Astrocyte (in vitro differentiated cells and primary cell): ENCODE measurements at places on chromosomes 4 and X.
A peak's percentile ranks its signal among the peaks of the same experiment; 100 is the strongest.

GRCh38 chrX:30887721-30888120 is 1.3 kb downstream of the TAB3 start:
- DNase-seq: no peak

GRCh38 chrX:21438792-21439191 is 64.6 kb downstream of the CNKSR2 start:
- DNase-seq: no peak

- no peak for DNase-seq
Observed at GRCh38 chrX:136067966-136068365, 79.4 kb upstream of the FHL1 start.

GRCh38 chr4:76950956-76951671 is 1.6 kb downstream of the SEPTIN11 start:
- DNase-seq: peak; percentile 46

DNA sequence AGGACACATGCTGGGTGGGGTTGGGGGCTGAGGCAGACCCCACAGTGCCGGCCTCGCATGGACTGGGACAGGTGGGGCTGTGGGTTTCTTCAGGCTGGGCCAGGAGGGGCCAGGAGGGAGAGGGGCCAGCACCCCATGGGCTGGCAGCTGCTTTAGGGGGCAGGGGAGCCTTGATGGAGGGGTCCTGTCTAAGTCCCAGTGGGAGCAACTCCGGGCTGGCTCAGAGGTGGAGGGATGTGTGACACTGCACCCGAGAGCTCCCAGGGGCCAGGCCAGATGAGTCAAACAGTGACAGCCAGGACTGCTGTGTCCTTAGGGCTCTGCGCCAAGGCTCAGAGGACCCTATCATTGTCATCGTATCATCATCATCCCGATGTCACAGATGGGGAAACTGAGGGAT is 4.4 kb upstream of the ABLIM2 start:
- no peak for DNase-seq

DNA sequence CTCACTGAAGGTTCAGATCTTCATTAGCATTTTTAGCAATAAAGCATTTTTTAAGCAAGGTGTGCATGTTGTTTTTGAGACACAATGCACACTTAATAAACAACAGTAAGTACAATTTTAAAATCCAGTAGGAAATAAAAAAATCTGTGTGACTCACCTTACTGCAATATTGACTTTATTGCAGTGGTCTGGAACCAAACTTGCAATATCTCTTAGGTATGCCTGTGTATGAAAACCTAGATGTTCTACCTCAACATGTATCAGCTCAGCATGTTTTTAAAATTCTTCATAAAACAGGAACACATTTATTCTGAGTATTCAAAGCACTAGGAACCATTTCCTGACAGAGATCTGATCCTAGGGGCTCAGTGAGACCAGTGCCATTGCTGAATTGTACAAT is 26.7 kb downstream of the NR0B1 start:
- no peak for DNase-seq

- DNase-seq: no peak
Observed at GRCh38 chr4:80592950-80593349, 257.4 kb downstream of the CFAP299 start.

DNA sequence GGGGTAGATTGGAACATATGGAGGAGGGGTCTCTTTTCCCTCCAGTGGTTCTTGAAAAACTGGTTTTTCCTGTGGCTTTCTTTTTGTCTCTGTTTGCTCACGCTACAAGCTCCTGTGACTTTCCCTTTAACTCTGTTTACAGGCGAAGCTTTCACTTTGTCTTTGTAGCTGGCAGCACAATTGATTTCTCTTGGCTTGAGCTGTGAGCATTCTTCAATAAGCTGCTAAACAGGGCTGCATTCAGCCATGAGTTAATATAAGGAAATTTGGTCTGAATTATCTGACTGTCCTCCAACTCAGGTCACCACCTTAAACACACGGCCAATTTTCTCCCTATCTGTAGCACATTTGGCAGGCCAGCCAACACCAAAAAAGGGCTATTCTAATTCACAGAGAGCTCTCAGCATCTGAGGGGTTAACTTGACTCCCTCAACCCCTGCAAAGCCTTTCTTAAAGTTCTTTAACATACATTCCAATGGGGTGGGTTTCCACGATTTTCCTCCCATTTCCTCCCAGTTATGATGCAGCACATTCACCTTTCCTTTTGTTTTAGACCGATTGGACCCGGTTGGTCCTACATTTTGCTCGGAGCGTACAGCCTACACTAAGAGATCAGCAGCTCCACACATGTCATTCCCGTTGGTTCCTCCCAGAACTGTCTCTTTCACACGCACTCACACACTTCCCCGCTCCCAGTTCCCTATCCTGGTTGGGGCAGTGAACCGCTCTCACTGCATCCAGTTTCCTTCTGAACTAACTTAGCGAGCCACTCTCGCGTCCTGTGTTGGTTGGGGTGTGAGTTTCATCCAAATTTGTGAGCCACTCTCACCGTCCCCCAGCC is 45.4 kb downstream of the UGT2A3 start:
- peak; percentile 19 for DNase-seq

DNA sequence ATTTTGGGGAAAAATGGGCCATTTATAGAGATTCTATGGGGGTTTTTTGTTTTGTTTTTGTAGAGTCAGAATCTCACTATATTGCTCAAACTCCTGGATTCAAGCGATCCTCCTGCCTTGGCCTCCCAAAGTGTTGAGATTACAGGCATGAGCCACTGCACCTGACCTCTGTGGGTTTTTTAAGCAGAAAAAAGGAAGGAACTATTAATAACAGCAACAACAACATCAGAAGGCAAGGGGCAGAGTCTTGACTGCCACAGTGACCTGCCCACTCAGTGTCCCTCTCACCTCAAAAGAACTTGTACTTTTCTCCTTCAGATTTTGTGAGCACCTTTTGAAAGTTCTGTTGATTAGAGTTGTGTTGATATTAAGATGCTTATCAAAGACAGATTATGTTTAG is 48.1 kb downstream of the FNIP2 start:
- DNase-seq: no peak

- DNase-seq: no peak
Observed at GRCh38 chrX:78321809-78322208, 5.6 kb downstream of the CYSLTR1 start.

DNA sequence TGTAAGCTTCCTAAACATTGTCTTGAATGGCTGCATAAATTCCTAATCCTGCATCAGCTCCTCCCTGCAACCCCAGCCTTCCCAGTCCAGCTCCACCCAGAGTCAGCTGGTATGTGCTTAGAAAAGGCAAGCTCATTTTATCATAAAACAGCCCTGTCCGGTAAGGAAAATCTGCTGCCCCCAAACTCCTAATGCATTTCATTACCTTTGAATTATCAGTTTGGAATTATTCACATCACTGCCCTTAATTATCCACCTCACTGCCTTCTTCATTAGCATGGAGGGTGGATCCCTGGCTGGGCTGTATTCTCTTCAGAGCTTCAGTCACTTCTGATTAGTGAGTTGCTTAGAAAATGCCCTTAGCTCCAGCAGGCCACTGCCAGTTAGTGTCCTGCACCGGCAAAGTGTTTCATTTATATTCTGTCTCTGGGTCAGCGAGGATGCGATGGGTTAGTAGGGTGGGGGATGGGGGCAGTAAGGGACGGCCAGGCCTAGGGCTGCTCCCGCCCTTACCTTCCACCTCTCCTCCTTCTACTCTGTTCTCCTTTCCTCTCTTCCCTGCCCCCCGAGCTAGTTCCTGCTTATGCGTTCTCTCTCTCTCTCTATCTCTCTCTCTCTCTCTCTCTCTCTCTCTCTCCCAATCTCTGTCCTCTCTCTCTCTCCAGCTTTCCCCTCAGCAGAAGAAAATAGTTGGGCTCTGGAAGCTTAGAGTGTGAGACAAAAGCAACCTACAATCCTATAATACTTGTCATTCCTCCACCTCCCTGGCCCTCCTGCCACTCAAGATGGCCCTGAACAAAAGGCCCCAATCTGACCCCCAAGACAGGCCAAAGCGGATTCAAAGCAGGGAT is 174.8 kb upstream of the KLF3 start:
- no peak for DNase-seq

DNA sequence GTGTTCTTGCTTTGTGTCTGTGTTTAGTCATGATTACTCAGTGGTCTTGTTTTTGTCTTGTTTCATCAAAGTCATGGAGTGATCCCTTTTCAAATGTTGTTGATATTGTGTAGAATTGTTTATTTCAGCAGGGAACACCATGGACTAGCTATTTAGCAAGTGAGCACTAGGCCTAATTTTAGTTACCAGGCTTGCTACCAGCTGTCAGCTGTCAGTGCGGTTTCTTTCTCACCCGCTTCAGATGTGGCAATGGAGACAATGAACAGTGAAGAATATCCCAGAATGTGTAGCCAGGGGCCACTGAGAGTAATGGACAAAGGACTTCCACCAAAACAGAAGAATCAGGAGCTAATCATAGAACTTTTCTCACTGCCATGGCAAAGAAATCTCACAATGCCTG is 432.8 kb upstream of the FMR1 start:
- no peak for DNase-seq

DNA sequence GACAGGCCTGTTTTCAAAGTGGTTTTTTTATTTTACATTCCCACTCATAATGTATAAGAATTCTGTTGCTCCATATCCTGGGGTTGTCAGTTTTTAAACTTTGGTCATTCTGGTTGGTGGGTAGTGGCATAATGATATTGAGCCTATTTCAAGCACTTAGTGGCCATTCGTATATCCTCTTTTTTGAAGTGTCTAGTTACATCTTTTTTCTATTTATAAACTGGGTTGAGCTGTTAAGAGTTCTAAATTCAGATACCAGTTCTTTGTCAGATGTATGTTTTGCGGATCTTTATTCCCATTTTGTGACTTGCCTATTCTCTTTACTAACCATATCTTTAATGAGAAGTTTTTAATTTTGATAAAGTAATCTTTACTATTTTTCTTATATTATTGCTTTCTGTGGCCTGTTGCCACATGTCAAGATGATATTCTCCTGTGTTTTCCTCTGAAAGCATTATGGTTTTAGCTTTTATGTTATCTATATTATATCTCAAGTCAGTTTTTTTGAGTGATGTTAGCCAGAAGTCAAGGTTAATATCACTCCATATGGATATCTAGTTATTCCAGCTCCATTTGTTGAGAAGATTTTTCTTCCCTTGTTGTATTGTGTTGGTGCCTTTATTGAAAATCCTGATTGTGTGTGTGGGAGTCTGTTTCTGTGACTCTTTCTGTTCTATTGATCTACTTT is 110.9 kb downstream of the FHIP1A start:
- no peak for DNase-seq

- DNase-seq: no peak
Observed at GRCh38 chr4:176788971-176789370, 3.8 kb downstream of the VEGFC start.

DNA sequence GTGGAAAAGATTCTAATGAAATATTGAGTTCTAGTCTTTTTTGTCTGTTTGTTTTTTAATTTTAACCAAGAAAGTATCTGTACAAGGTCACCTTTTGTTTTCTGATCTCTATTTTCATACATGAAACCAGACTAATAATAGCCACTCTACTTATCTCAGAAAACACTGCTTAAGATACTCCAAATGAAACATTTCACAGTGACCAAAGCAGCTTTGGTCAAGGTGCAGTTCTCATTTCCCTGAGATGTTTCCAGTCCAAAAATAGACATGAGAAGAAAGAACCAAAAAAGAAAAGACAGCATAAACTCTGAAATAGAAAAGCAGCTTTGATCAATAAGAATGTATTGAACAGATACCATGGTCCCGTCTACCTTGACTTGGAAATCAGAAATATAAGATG is 782.8 kb downstream of the RAB28 start:
- no peak for DNase-seq

- DNase-seq: no peak
Observed at GRCh38 chr4:1793496-1793840, 375 bp downstream of the FGFR3 start.

- peak; percentile 34 for DNase-seq
Observed at GRCh38 chr4:46254788-46255187, 130.9 kb upstream of the GABRG1 start.

DNA sequence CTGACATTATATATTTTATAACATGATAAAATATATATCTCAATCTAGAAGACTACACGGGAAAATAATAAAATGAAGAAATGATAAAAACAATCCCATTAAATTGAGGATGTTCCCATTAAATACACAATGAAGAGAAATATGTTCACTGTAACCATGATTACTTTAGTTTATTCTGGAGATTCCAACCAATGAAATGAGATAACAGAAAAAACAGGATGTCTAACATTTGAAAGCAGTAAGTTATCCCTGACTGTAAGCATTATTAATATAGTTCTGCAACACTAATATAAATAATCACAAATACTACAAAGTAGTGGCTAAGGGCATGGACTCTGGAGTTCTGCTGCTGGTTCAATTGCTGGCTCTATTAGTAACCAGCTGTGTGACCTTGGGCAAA is 169.4 kb downstream of the RNF150 start:
- DNase-seq: no peak

- peak; percentile 38 for DNase-seq
Observed at GRCh38 chr4:124167602-124168001, 544.9 kb downstream of the ANKRD50 start.

GRCh38 chr4:183391204-183391603 is 53.2 kb upstream of the CDKN2AIP start:
- DNase-seq: no peak

DNA sequence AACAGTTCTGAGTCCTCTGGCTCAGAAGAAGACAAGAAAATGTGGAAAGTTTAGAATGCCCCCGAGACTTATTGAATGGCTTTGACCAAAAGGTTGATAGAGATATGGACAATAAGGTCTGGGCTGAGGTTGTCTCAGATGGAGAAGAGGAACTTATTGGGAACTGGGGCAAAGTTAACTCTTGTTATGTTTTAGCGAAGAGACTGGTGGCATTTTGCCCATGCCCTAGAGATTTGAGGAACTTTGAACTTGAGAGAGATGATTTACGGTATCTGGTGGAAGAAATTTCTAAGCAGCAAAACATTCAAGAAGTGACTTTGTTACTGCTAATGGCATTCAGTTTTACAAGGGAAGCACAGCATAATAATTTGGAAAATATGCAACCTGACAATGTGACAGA is 1549.3 kb upstream of the ADGRL3 start:
- DNase-seq: no peak

DNA sequence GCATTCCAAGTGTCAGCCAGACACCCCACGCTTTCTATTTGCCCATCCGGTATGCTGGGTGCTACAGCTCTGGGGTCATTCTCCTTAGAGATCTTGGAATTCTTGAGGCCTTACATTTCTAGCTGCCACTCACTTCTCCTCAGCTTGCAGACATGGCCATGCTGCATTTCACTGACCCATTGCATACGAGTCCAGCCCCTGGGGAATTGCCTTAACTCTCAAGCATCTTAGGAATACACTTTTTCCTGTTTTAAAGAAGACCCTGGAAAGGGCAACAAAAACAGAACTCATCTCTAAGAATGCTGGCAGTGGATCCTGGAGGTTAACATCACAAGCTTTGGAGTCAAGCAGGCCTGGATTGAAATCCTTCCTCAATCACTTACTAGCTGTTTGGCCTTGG is 122.0 kb upstream of the LNX1 start:
- DNase-seq: no peak

DNA sequence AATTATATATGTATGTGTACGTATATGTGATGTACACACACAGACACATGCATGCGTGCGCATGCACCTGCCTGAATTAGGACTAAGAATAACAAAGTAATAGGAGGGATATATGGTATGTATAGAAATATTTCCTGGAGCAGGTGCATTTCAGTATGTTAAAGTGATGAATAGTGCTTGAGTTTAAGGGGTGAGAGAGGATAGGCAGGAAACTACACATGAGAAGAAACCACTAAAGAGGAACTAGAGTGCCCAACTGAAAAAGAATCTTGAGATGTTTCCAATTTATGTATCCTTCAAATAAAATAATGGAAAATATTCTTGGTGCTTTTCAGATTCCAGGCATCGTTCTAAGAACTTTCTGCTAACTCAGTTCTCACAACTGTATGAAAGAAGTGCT is 52.6 kb upstream of the UNC5C start:
- DNase-seq: no peak
